ENCODE measurements at places on chromosomes 12 and 14.
A peak's percentile ranks its signal among the peaks of the same experiment; 100 is the strongest.

DNA sequence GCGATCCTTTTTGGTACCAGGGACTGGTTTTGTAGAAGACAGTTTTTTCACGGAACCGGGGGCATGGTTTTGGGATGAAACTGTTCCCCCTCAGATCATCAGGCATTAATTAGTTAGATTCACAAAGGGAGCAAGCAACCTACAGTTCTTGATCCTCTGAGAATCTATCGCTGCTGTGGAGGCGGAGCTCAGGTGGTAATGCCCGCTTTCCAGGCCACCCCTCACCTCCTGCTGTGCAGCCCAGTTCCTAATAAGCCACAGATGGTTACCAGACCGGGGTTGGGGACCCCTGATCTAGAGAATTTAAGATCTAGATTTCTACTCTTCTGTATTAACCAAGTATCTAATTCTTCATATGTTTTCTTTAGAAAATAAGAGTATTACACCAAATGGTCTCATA lies 4.8 kb downstream of the ARHGAP5 start:
- no peak overlapping the region for H3K27ac ChIP-seq
- H3K36me3 ChIP-seq = no peaks in the 10 kb centered on the region
- H3K4me1 ChIP-seq = peaks cover 44% of the 10 kb centered on the region
- DNase-seq = no peak

DNA sequence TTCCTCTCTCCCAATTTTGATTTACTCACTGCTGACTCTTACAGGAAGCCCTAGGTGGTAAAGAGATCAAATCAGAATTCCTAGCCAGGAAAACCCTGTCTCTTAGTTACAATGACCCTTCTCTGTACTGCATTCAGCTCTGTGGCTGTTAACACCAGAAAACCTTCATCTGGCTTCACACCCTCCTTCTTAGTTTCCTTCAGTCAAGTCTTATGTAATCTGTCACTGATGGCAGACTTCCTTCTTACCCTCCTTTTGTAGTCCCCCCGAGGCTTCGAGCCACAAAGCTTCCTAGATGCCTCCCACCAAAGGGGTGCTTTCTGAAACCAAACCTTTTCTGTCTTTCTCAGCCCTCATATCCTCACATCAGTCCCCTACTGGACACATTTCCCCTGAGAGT lies 16.5 kb downstream of the NGDN start:
- no peak overlapping the region for H3K4me3 ChIP-seq
- no peak overlapping the region for H3K27ac ChIP-seq
- H3K4me1 ChIP-seq = no peaks in the 10 kb centered on the region
- DNase-seq = no peak

GRCh38 chr14:61106959-61107641 lies 126.1 kb downstream of the SLC38A6 start:
- H3K27me3 ChIP-seq = no peaks in the 10 kb centered on the region
- H3K27ac ChIP-seq = no peak overlapping the region
- DNase-seq = peak; percentile 16
- no peaks in the 10 kb centered on the region for H3K36me3 ChIP-seq

DNA sequence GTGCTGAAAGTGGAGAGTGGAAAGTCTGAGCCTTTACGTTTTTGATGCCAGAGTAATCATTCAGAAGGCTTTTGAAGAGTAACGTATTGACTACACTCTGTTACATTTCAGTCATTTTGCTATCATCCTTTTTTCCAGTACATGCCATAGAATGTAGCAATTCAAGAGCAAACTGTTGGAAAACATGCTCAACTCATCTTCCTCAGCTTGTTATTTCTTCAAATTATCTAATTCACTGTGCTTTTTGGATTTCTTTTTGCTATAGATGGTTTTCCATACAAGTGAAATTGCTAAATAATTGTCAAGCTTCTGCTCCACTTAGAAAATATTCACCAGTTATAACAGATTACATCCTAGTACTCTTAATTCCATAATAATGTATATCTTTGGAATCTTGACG lies 129.9 kb upstream of the CLEC14A start:
- no peaks in the 10 kb centered on the region for H3K4me1 ChIP-seq
- H3K27ac ChIP-seq = no peak overlapping the region
- H3K36me3 ChIP-seq = no peaks in the 10 kb centered on the region
- no peaks in the 10 kb centered on the region for H3K27me3 ChIP-seq
- DNase-seq = no peak

DNA sequence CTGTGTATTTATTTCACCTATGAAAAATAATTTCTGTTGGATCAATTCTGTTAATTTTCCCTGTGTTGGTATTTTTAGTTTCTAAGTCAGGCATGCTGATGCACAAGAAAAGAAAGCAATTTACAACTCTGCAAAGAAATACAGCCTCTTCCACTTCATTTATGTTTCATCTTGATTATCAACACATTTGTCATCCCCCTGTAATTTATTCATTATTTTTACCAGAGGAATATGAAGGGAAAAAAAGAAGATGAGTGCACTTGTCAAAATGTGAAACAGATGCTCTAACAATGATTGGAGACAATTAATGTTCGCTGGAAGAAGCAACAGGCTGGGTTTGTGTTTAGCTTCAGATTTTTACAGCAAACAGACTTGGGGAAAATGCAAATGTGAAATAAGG lies 958.5 kb upstream of the SEL1L start:
- H3K4me1 ChIP-seq = peaks cover 16% of the 10 kb centered on the region
- no peaks in the 10 kb centered on the region for H3K27me3 ChIP-seq

DNA sequence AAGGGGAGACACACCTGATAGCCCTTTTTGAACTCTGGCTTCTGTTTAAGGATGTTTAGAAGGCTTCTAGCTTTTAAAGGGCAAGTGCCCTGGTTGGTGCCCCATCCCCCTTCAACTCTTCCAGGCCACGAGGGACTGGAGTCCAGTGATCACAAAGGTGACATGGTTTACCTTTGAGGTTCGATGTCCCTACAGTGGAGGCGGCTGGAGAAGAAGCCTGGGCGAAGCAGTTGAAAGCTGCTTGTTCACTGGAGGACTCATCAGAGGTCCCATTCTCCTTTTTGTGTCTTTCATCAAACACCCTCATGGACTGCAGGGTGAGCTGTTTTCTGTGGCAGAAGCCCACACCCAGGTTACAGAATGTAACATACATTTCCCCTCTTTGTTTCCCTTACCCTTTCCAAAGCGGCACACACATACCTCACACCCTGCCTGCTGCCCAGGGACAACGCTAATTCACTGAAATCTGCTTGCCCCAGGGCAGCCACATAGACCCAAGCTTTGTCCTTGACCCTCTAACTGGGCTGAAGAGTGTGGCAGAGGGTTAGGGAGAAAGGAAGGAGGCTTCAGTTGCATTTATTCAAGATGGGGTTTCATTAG lies 7.7 kb downstream of the TBX3 start:
- no peak overlapping the region for H3K27ac ChIP-seq
- H3K36me3 ChIP-seq = no peaks in the 10 kb centered on the region
- H3K27me3 ChIP-seq = peaks cover 8% of the 10 kb centered on the region

All from body of pancreas (tissue), 4 donors.